ENCODE measurements at places on chromosomes 5 and 9.

DNA sequence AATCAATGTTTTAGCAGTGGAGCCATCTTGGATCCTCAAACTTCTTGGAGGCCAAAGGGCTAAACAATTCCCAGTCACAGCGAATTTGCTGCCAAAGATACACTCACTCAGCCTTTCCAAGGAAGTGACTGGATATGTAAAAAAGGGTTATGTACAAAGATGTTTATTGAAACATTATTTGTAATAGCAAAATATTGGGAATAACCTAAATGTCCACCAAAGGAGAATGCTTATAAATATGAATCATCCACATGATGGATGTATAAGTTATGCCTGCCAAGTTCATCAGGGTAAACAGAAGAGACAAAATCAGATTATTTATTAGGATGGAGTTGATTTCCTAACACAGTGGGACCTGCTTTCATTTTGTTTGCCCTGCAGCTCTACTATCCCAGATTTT is 145.2 kb upstream of the ABCA1 start:
- no peak for DNase-seq

GRCh38 chr5:165282491-165282890 is 1777.1 kb downstream of the MAT2B start:
- DNase-seq: no peak

DNA sequence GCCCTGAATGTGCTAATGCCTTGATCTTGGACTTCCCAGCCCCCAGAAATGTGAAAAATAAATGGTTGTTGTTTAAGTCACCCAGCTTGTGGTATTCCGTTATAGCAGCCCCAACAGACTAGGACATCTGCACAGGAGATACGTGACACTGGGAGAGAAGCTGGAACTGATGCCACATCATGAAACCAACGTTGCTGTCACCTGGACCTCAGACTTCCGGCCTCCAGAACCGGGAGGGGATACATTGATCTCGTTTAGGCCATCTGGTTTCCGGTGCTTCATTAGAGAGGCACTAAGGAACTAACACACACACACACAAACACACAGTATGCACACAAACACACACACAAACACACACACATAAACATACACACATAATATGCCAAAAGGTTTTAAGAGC is 75.0 kb upstream of the ICE1 start:
- no peak for DNase-seq

DNA sequence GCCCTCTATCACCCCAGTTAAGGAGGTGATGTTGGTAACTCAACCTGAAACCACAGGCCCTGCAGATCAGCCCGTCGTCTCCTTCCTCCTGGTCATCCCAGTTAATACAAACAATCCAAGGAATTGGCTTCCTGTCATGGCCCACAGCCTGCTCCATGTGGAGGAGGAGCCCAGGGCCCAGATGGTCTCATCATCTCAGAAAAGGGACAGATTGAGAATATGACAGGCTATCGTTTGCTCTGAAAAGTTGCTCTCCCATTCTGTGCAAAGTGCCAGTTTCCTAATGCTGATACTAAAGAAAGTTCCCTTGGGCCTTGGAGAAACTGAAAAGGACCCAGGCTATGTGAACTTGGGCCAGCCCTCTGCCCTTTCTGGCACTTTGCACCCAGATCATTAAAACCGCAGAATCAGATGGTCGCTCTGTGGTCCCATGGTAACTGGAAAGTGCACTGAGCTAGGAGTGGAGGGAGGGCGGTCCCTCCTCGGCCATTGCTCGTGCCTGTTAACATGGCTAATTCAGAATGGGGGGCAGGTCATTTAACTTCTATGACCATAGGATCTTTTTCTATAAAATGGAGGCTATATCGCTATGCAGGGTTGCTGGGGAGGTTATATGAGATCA is 675 bp upstream of the SPAAR start:
- DNase-seq: no peak

GRCh38 chr5:120517607-120518252 is 53.6 kb downstream of the PRR16 start:
- DNase-seq: no peak

DNA sequence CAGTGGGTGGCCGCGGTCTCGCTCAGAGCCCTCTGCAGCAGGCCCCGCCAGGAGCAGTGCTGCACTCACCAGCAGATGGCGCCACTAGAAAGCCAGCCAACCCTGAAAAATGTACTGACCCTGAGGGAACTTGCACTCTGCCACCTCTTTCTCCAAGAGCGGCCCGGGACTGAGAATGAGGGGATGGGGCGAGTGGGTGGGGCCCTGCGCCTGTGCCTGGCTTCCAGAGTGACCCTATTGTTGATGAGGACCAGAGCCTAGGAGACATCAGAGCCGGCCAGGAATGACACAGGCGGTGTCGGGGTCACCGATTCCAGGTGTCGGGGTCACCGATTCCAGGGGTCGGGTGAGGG is 2.9 kb upstream of the IL17B start:
- DNase-seq: peak; percentile 63

GRCh38 chr9:128636024-128636390 is 20.6 kb downstream of the DYNC2I2 start:
- peak; percentile 22 for DNase-seq

- DNase-seq: peak; percentile 57
These were observed at the start of gene UNC5A for GRCh38 chr5:176810081-176810597. Gene UNC5A (plus strand): TSS chr5:176810559. CDS start chr5:176810751, 192 bp downstream.

GRCh38 chr5:8721536-8721935 is 824.3 kb downstream of the SEMA5A start:
- DNase-seq: no peak

DNA sequence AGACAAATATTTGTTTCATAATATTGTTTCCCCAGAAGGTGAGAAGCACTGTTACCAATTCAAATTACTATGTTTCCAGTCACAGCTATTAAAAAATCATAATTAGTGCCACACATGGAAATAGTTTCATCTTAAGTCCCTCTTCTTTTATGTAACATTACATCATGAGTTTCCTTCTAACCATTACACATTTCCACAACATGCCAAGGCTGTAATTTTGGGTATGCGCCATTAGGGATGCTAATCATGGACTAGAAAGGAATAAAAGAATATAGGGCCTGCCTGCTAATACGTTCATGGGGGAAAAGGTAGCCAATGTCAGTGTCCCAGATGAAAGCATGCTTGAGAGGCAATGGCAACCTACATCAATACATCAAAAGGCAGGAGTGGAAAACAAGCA is 142.5 kb upstream of the LPAR1 start:
- no peak for DNase-seq

DNA sequence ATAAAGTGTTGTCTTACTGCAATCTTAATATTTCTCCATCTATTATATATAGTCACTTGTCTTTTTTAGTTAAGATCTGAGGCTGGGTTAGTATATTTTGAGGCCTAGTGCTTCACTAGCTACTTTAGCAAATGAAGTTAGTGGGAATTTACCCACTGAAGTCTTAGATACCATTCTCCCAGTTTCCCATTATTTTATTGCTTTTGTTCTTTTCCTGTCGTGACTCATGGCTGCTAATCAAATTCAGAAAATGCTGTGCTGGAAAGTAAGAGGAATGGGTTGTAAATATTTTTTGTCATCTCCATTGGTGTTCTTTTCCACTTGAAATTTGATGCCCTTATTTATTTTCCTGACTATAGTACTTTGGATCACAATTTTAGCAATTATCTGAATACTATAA is 14.2 kb downstream of the TCERG1 start:
- DNase-seq: no peak

DNA sequence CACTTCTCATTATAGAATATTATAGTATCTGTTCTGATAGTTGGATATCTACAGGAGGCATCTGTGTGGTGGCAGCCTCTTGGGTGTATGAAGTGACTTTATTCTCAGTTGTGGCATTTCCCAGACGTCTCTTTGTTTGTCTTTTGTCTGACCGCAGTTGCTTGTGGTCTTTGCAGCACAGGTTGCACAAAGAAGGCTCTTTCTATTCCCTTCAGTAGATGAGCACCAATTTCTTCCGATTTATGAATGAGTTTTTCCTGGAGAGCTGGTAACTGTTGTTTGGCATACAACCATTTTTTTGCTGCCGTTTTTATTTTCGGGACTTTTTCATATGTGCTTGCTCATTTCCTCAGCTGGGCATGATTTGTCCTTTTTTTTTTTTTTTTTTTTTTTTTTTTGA is 56.4 kb upstream of the MYO10 start:
- no peak for DNase-seq

- DNase-seq: no peak
These were observed 2.1 kb upstream of the HSPA4 start for GRCh38 chr5:133049726-133050048.

GRCh38 chr5:159133041-159133741 is 33.5 kb upstream of the EBF1 start:
- DNase-seq: peak; percentile 66

- DNase-seq: no peak
These were observed 45.7 kb upstream of the IRX2 start for GRCh38 chr5:2797160-2797559.

DNA sequence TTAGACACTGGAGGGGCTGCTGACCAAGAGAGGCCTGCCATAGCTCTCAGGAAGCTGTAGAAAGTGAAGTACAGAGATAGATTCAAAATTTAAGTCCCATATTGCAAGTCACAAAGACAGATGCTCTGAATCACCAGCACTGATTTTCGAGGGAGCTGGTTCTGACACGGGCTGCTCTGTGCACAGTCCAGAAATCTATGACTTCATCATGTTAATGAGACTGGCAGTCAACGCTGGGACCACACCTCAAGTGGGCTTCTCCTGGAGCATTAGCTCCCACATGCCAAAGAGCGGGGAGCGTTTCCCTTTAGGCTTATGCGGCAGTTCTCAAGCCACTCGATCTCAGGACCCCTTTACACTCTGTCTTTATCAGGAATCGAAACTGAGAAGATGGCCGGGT is 34.2 kb upstream of the FAT2 start:
- no peak for DNase-seq

DNA sequence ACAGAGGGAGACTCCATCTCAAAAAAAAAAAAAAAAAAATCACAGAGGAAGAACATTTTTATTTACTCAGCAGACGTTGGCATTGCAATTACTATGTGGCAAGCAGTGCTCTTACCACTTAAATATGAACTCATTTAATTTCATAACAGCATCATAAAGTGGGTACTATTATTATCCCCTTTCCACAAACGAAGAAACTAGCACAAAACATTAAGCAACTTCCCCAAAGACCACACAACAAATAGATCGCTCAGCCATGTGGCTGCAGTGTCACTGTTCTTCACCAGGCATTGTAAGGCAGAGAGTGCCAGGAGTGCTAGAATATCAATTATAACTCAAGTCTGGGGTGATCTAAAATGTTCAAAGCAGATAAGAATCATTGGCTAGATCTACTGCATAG is 69.8 kb upstream of the PLPP6 start:
- no peak for DNase-seq

DNA sequence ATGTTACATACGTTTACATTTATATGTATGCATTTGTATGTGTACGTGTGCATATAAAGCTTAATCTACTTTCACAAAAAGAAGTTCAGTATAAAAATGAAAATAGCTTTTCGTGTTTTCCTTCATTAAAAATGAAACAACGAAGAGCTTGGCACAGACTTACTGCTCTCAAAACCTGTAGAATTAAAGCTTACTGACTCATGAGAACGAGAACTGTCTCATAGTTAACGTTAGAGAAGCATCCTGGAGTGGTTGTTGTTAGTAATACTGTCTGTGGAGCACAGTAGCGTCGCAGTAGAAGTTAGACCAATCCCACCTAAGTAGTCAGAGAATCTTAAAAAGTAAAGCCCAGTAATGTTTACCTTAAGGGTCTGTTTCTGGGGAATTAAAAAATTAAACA is 1.3 kb downstream of the MAT2B start:
- DNase-seq: peak; percentile 64

GRCh38 chr5:134138416-134139376 is 24.2 kb downstream of the TCF7 start:
- DNase-seq: peak; percentile 91

DNA sequence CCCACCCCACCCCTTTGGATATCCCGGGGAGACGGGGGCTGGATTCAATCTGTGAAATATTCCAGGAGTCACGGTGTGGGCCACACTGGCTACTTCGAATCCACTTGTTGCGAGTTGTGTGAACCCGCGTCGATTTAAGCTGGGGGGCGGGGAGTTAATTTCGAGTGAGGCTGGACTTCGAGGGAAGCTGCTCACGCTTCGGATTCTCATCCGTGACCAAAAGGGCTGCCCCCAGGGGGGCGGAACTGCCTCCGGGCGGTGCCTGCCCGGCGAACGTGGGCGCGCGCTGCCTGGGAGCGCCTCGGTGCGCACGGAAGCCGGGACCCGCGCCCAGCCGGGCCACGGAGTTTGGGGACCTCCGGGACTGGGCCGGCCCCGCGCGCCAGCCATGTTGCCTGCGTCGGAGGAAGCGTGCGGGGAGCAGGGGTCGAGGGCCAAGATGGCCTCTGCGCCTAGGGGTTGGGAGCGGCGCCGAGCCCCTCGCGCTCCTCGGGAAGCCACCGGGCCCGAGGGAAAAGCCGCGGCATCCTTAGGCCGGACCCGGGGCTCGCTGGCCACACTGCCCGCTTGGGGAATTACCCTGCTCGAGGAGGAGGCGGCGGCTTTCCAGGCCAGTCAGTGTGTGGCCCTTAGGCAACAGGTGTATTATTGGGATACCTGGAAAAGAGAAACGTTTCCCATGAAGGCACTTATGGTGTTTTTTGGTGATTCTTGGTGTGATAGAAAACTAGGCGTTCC is 975 bp downstream of the OCLN start:
- peak; percentile 58 for DNase-seq

DNA sequence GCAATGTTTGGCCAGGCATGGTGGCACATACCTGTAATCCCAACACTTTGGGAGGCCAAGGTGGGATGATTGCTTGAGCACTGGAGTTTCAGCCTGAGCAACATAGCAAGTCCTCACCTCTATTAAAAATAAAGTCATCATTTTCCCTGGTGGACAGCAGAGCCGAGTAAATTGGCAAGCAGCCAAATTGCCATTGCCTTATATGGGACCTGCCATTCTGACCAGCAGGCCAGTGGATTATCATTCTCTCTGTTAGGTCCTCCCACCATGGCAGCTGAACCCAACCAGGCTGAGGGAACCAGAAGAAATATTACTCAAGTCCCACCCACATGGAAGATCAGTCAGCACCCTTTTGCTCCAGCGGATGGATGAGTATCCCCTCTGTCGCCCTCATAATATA is 1829.9 kb downstream of the EFNA5 start:
- DNase-seq: no peak

DNA sequence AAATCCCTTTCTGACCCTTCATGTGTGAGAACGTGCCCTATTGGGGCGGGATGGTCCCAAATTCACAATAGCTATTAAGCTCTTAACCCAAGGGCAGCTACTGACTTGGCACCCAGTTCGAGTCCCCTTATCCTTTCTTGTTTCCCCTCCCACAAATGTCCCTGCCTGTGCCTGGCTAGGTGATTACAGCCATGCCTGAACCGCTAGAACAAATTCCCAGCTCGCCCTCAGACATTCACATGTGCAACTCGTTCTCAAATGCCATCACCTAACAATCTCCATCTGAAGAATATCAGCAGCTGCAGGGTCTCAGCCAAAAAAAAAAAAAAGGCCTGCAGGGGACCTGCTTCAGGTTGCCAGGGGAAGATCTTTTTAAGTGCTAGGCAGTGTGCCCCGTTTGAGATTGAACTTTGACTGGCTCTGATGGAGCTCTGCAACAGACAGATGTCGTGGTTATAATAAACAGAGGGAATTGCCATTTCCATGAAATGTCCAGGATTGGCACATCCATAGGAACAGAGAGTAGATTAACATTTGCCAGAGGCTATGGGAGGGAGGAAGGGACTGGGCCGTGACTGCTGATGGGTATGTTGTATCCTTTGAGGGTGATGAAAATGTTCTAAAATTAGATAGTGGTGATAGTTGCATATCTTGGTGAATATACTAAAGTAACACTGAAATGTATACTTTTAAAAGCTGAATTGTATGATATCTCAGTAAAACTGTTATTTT is 347.2 kb upstream of the WWC1 start:
- no peak for DNase-seq

Data from epithelial cell of esophagus (primary cell).